ENCODE measurements at places on chromosomes 4 and X.

- DNase-seq, result no peak
Measured at GRCh38 chrX:154603438-154604430, 15.3 kb downstream of the CTAG1B start.

- DNase-seq, result no peak
Measured at GRCh38 chr4:84381759-84382158, 117.3 kb downstream of the NKX6-1 start.

DNA sequence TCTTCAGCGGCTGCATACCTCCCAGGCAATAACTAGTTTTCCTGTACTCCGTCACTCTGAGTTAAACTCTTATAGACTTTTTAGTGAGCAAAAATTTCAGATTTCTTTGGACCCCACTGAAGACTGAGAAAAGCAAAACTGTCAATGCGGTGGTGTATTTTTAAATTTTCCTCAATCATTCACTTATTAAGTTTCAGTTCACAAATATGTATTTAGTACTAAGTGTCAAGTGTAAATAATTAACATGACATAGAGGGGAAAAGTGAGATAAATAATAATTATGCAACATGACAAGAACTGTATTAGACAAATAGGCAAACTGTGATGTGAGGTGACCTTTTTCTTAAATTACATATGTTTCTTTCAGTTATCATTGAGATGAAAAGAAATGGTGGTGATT is 124.4 kb downstream of the NAF1 start:
- no peak for DNase-seq

DNA sequence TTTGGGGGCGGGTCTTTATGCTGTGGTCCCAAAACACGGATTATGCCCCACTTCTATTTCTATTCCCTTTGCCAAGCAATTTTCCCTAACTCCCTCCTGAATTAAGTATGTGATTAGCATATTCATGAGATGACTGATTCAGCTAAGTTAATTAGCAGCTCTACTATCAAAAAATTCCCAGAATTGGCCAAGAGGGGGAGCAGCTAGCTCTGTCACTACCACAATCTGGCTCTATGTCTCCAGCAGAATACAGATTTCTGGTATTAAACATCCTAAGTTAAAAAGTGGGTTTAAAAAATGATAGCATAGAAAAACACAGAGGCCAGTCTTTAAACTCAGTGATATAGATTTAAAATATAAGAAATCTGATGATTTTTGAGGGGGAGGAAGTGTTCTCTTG is 80.3 kb downstream of the GPC4 start:
- no peak for DNase-seq

DNA sequence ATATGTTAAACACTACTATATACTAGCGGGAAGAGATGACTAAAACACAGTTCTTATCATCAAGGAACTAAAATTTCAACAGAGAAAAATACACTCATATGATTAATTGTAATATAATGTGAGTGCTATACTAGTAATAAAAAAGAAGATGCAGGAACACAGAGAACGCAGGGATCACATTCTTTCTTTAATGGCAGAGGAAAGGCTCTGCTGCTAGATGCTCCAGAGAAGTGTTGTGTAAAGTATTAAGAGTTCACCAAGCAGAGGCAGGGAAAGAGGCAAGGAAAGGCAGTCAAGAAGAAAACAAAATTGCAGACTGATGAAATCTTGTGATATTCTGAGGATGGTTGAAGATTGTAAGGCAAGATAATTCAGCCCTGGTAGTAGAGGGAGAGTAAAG is 394.7 kb downstream of the PDGFC start:
- DNase-seq, result no peak
